ENCODE measurements at places on chromosomes 13 and 19. TPM values are rescaled to one million over a fixed set of nuclear protein-coding genes. Genes with fewer than 3 reads are reported as not detected.

ZNF492 gene
- total RNA-seq, result 4.1 TPM

CD33 gene
- total RNA-seq, result 4.7 TPM

ZNF528 gene
- 46.7 TPM for total RNA-seq

ERICH4 gene
- total RNA-seq, result not detected

HSD17B14 gene
- total RNA-seq, result 3.4 TPM

KLK2 gene
- total RNA-seq, result not detected

ZNF836 gene
- total RNA-seq, result 27.8 TPM

CD37 gene
- 6.5 TPM for total RNA-seq

SIGLEC10 gene
- total RNA-seq, result 0.85 TPM

SPART gene
- total RNA-seq, result 124 TPM

FCER2 gene
- 0.21 TPM for total RNA-seq

BTBD2 gene
- 38.0 TPM for total RNA-seq

PLA2G4C gene
- total RNA-seq, result 10.5 TPM

HPN gene
- not detected for total RNA-seq

TNFSF13B gene
- total RNA-seq, result 6.9 TPM

LILRA5 gene
- total RNA-seq, result 1.3 TPM

IGFL2 gene
- total RNA-seq, result not detected

ZNF112 gene
- 18.7 TPM for total RNA-seq

PSG2 gene
- total RNA-seq, result not detected

SIRT2 gene
- 39.8 TPM for total RNA-seq

HS6ST3 gene
- total RNA-seq, result 1.4 TPM

KCTD4 gene
- total RNA-seq, result 0.26 TPM

NTF4 gene
- total RNA-seq, result 2.5 TPM

LRRC8E gene
- total RNA-seq, result 1.3 TPM

CCNA1 gene
- not detected for total RNA-seq

PPM1N gene
- total RNA-seq, result 0.53 TPM

CEACAM20 gene
- not detected for total RNA-seq

ZNF850 gene
- total RNA-seq, result 10.8 TPM

PLK5 gene
- total RNA-seq, result 0.37 TPM

LRRC63 gene
- 1.2 TPM for total RNA-seq

S1PR5 gene
- 3.2 TPM for total RNA-seq

TPGS1 gene
- 9.3 TPM for total RNA-seq

IGLON5 gene
- 0.21 TPM for total RNA-seq

ATP13A1 gene
- total RNA-seq, result 27.7 TPM

C1QTNF9B gene
- 0.58 TPM for total RNA-seq

AP1M2 gene
- 9.4 TPM for total RNA-seq

CCDC61 gene
- total RNA-seq, result 3.2 TPM

CEACAM8 gene
- total RNA-seq, result 0.11 TPM

S1PR4 gene
- 0.74 TPM for total RNA-seq

UBE2L5 gene
- 0.21 TPM for total RNA-seq

IGFL3 gene
- not detected for total RNA-seq

CYP2F1 gene
- total RNA-seq, result not detected

TINCR gene
- total RNA-seq, result 1.6 TPM

ZNF799 gene
- total RNA-seq, result 12.3 TPM

TEAD2 gene
- total RNA-seq, result 21.1 TPM

LIM2 gene
- not detected for total RNA-seq

ZNF566 gene
- total RNA-seq, result 39.4 TPM

MED26 gene
- 3.5 TPM for total RNA-seq

PPP1R13L gene
- total RNA-seq, result 7.7 TPM

RASAL3 gene
- total RNA-seq, result 0.85 TPM

PTH2 gene
- not detected for total RNA-seq

CPT1C gene
- 11.8 TPM for total RNA-seq

ZNF302 gene
- total RNA-seq, result 77.5 TPM

PTPRH gene
- total RNA-seq, result 3.6 TPM

MTIF3 gene
- total RNA-seq, result 54.6 TPM
